ENCODE measurements at places on chromosomes 7 and 10.

DNA sequence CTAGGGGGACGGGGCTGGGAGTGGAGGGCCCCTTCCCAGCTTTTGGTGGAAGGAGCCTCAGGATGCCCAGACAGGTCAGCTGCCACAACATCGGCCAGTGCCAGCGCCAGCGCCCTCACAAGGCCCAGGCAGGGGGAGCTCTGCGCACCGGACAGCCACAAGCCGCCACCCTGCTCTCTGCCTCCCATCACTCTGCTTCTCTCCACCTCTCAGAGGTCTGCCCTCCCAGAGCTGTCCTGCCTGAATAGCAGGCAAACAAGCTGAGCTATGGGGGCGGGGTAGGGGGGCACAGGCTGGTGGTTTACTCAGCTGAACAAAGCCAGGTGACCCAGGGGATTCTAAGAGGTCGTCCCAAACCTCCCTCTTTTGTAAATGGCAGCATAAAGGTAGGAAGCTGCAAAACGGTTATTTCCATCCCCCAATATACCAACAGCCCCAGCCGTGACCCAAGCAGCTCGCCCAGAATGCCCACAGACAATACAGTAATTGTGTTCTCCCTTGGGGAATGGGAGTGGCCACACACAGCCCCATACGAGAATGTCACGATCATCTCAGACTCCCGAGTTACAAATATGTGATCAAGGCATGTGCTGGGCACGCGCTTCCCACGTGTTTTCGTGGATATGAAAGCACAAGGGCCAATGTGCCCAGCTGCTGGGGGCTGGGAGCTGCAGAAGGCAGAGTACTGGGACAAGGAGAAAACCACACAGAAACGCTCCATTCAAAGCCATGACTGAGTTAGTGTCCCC is 19.7 kb downstream of the FAM53B start:
- no peak for DNase-seq

GRCh38 chr7:99667179-99667578 is 12.6 kb downstream of the CYP3A5 start:
- no peak for DNase-seq

GRCh38 chr7:1187127-1187526 is 27.1 kb upstream of the ZFAND2A start:
- DNase-seq: no peak

DNA sequence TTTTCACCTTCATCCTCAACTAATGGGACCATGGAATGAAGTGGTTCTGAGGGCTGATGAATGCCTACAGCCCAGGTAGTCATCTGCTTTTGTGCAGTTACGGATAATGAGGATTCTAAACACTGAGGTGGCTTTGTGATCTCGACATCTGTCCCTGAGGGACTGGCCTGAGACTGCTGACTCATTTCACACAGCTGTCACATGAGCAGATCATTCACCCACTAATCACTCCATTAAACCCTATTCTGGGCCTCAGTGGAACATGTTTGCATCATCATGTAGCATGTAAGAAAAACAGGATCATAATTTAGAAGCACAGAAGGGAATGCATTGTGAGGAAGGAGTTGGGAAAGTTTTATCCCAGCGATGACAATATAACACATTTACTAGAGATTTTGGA is 79.4 kb upstream of the FEZF1 start:
- no peak for DNase-seq

DNA sequence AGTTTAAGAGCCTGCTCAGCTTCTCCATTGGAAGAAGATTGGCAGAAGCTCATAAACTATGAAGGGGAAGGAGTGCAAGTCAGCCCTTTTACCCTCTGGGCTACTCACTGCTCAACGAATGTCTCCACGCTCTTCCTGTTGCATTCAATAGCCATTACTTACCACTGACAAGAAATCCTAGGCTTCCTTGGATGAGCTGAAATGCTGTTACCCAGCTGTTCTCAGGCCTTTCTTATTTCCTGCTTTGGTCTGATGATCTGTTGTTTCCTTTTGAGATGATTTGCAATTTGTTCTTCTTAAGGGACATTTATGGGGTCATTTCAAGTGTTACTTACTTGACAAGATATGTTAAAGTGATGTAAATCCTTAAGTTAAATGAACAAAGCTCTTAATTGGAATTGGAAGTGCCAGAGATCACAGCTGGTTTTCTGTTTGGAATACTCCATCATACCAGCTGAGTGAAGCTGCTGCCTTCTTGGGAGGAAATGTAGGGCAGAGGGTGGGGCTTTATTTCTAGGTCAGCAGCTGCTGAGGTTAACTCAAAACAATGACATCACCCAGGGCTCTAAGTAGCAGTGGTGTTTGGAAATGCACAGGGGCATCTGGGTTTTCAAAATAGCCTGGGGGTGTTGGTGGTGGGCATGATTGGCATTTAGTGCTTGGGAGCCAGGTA is 170.0 kb downstream of the PRKCQ start:
- DNase-seq: peak; percentile 61

DNA sequence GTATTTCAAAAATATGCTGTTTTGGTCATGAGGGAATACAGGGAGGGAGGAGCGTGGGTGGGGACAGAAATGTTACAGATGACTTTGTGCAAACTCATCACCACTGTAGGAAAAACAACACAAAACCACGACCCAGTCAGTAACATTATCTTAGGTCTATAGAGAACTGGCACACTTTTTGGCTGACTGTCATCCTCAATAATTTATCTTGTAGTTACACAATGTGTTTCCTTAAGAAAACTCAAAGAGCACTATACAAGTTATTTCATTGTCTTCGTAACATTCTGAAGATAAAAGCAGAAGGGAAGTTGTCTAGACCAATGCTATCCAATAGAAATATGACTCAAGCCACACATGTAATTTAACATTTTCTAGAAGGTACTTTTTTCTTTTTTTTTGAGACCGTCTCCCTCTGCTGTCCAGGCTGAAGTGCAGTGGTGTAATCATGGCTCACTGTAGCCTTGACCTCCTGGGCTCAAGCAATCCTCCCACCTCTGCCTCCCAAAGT is 16.9 kb upstream of the CDK14 start:
- peak; percentile 79 for DNase-seq

Measured in fibroblast of gingiva (primary cell).